ENCODE measurements at places on chromosomes 6 and 20. TPM values are rescaled to one million over a fixed set of nuclear protein-coding genes. Genes with fewer than 3 reads are reported as not detected.

- DNase-seq = no peak
Observed at GRCh38 chr20:63008541-63009044, 1.8 kb upstream of the BHLHE23 start.

- no peak for DNase-seq
Observed at GRCh38 chr6:81601918-81602317, 150.6 kb downstream of the TENT5A start.

DNA sequence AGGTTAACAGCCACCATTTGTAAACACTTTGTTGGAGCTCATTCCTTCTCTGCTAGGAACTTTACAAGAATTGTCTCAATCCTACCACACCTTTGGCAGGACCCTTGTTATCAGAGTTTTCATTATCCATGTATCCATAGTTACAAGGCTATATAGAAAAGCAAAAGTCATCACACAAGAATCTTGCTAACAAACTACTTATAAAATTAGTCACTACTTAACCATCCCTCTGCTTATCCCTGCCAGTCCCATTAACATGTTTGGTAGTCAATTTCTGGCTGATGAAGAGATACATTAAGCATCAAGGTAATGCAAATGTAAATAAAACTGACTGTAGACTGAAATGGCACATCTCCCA, 10.4 kb downstream of the ZSWIM3 start:
- no peak for DNase-seq

The LHFPL5 gene
- total RNA-seq = not detected

- no peak for DNase-seq
Observed at GRCh38 chr20:41540918-41541317, 77.3 kb downstream of the CHD6 start.

The L3MBTL1 gene
- total RNA-seq = 6.5 TPM

GRCh38 chr6:66344796-66345195, 637.8 kb upstream of the EYS start:
- no peak for DNase-seq

- no peak for DNase-seq
Observed at GRCh38 chr6:23635150-23635549, 490.9 kb upstream of the NRSN1 start.

- peak; percentile 7 for DNase-seq
Observed at GRCh38 chr6:105591053-105591452, 188.2 kb upstream of the PREP start.

DNA sequence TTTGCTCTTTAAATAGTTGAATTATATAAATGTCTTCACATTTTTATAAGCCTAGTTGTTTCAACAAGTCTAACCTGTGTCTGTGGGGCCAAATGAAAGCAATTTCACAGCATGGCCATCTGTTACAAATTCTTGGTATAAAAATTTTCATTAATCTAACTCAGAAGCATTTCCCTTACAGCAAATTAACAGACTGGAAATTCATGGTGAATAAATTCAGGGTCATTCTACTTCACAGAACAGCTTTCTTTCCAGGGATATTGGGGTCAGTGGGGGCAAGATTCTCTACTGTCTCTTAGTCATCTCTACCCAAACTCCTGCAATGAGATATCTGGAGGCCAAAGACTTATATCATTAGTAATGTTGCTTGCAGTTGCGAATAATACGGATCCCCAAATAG, 352.1 kb downstream of the MMUT start:
- DNase-seq = no peak

The VSX1 gene
- total RNA-seq = not detected

The PSMB8 gene
- total RNA-seq = 338 TPM

GRCh38 chr20:44596010-44596409, 13.6 kb downstream of the PKIG start:
- DNase-seq = no peak

- DNase-seq = no peak
Observed at GRCh38 chr6:89873721-89874120, 20.5 kb upstream of the GJA10 start.

DNA sequence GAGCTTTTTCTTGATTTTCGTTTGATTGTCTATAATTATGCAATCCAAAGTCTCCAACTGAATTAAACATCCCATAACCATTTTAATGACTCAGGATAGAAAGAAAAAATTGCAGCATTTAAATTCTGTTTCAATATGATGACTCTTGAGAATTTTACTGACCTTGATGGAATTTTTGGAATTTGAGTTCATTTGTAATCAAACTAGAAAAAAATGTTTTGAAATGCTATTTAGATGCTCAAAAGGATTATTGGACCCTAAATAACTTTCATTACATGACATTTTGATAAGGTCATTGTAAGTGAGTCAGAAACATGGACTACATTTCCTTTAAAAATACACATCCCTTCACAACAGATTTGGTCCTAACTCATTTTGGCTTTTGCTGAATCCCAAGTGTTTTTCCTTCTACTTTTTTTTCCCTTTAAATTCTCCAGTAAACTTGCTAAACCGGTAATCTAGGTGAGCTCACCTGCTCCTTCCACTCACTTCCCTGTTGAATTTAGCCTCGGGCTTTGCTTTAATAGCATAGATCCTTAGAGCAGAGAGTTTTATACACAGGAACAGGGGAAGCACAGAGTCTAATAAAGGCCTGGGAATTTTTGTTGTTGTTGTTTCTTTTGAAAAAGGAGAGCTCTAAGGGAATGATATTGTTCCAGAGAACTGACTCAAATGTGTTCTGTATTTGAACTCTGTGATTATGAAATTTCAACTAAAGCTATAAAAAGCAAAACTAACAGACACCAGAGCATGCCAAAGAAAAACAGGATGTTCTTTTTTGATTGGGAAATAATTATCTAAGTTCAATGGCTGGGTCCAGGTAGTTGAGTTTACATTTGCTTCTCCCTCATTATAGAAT, 1088.2 kb upstream of the CITED2 start:
- no peak for DNase-seq

The TXLNB gene
- 0.26 TPM for total RNA-seq

- no peak for DNase-seq
Observed at GRCh38 chr20:29443819-29444218, 1813.6 kb upstream of the DEFB115 start.

- DNase-seq = no peak
Observed at GRCh38 chr20:16069389-16070010, 503.7 kb downstream of the KIF16B start.

The HAO1 gene
- total RNA-seq = not detected

- no peak for DNase-seq
Observed at GRCh38 chr6:47836046-47836445, 54.2 kb downstream of the OPN5 start.

- no peak for DNase-seq
Observed at GRCh38 chr6:112833581-112834131, 486.5 kb downstream of the RFPL4B start.

GRCh38 chr6:90040931-90041330, 146.7 kb downstream of the GJA10 start:
- DNase-seq = no peak

The TFAP2B gene
- total RNA-seq = not detected

DNA sequence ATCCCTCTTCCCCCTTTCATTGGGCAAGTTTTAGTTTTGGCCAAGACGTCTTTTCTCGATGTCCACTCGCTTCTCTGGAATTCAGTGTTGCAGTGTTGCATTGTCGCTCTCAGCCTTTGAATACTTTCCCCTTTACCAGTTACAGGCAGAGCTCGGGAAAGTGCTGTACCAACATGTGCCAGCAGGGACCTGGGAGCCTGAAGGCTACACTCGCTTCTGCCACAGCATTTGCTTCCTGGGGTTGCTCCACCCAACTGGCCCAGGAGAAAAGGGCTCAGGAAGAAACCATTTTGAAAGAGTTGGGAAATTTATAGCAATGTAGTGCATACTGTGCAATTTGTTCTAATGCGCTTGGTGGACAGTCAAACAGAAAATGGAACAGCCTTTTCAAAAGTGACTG, 78.6 kb downstream of the LINC00237 start:
- DNase-seq = no peak

The L3MBTL3 gene
- total RNA-seq = 9.3 TPM

DNA sequence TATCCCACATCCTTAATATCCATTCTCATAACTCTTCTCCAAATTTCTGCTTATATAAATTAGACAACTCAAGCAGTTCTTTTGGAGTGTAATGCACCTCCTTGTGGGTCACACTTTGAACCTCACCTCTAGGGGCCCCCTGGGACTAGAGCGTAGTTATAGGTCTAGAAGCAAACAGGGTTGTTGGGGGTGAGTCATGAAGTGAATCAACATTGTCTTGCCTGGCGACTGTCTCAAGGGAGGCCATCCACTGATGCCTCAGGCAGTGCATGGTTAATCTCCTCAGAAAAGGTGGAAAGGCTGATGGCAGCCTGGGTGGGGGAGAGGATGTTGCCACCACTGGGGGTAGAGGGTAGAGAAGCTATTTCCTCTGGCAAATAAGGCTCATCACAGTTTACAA, 129.1 kb downstream of the TNFRSF21 start:
- peak; percentile 10 for DNase-seq

DNA sequence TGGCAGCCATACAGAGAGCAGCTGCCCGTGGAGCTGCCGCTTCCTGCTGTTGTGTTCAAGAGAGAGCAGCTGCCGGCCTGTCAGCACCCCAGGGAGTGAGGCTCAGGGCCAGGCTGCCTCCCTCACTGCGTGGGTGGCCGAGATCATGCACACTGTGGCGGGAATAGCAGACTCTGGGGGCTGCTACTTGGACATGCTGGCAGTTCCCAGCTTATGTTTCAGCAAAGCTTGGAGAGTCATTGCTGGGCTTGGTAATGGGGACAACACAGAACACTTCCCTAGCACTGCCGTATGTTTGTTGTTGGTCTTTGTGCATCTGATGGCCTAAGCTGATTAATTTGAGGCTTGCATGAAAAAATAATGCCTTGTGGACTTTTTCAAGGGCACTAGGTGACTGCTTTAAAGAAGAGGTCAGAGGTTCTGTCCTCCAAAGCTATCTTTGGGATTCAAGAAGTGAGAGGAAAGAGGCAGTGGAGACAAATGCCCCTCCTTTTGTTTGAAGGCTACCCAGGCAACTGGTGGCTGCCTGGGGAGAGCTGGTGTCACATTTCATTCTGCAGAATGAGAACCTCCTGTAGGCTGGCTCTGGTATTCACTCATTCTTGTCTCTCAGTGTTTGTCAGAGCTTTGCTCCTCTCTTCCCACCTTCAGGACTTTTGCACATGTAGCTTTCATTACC, 18.8 kb downstream of the MRAP2 start:
- no peak for DNase-seq

DNA sequence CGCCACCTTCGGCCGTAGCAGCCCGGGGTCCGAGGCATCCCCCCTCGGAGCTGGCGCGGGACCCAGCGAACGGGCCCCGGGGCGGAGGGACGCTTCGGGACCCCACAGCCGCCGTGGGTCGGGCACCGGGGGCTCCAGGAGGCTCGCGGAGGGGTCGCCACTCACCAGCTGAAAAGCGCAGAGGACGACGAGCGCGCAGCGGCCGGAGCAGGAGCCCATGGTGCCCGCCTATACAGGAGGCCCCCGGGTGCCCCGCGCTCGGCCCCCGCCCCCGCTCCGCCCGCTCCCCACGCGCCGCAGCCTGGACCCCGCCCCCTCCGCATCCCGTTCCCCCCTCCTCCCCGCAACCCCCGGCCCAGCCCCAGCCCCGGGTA, at the start of gene NKAIN4:
Gene NKAIN4, minus strand, starts transcription at position 232 of the 374 bp plus-strand sequence. Its CDS starts 13 bp downstream, at position 219.
- DNase-seq = no peak

DNA sequence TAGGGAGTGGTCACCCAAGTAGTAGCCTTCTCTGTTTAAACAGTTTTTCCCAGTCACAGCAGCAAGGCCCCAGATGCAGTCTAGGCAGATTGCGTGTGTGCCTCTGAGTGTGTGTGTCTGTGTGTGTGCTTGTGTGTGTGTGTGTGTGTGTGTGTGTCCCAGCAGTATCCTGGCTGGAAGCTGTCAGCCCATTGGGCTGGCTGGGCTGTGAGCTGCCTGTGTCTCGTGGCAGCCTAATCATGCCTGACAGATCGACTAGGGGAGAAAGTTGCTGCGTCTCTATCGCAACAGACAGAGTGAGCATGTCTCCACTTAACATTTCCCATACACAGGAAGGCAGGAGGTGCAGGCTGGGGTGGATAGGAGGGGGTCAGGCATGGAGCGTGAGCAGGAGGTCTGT, 42.9 kb upstream of the LRFN2 start:
- no peak for DNase-seq
